Stimulated activated CD4-positive, alpha-beta T cell treated with anti-CD3 and anti-CD28 coated beads, Interleukin-15, amount 100 ng/mL, for 1 hour (primary cell): ENCODE measurements at places on chromosomes 2 and 18.

GRCh38 chr18:34918856-34919255, 122.4 kb upstream of the MAPRE2 start:
- DNase-seq, result no peak

GRCh38 chr2:105885456-105885855, 140.7 kb downstream of the NCK2 start:
- no peak for DNase-seq

- no peak for DNase-seq
Measured at GRCh38 chr2:54577944-54578647, 122.0 kb downstream of the SPTBN1 start.

- no peak for DNase-seq
Measured at GRCh38 chr2:58042486-58042970, 4.1 kb upstream of the VRK2 start.

GRCh38 chr2:147487286-147487977, 357.4 kb upstream of the ACVR2A start:
- no peak for DNase-seq

- no peak for DNase-seq
Measured at GRCh38 chr2:28155086-28155485, 237.6 kb upstream of the FOSL2 start.

DNA sequence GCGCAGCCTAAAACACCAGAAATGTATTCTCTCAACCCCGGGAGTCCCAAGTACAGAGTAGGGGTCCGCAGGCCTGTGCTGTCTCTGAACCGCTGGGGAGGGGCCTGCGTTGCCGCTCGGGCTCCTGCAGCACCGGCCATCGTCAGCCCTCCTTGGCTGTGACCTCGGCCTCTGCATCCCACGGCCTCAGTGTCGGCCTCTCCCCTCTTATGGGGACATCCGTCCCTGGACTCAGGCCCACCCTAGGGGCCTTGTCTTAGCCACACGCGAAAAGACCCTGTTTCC, 50.5 kb downstream of the KCNG2 start:
- no peak for DNase-seq

GRCh38 chr2:231052494-231053451, 3.9 kb upstream of the PSMD1 start:
- DNase-seq, result peak; percentile 72

GRCh38 chr2:101802329-101802728, 104.8 kb downstream of the MAP4K4 start:
- DNase-seq, result no peak

GRCh38 chr2:4979111-4979510, 713.1 kb upstream of the SOX11 start:
- DNase-seq, result no peak

DNA sequence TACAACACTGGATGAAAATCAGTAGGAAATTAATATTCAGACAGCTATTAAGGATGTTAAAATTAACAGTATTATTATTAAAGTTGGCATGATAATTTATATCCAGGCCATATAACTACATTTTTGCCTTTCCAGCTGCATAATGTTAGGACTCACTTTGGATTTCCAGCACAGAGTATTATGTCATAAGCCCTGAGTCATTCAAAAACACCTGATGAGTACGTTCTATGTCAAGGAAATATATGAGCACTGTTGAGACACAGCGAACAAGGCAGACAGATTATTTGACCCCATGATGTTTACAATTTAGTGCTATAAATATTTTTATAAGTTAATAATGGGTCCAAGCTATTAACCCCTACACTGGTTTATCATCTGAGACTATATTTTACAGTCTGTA, 59.8 kb upstream of the RIT2 start:
- no peak for DNase-seq

DNA sequence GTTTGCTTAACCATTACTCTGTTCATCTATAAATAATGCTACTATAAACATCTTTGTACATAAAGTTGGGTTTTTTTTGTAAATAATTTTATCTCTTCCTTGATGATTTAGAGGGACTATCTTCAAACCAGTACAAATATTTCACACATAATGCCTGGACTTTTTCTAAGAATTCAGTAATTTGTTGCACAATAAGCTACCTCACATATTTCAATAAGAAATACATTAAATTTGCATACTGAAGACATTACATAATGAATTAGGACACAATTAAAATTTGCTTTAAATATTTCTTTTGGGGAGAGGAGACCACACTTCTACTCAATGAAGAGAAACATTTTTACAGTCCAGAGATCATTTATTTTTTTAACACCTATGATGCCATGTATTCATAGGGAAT, 7.2 kb upstream of the ROCK1 start:
- no peak for DNase-seq

DNA sequence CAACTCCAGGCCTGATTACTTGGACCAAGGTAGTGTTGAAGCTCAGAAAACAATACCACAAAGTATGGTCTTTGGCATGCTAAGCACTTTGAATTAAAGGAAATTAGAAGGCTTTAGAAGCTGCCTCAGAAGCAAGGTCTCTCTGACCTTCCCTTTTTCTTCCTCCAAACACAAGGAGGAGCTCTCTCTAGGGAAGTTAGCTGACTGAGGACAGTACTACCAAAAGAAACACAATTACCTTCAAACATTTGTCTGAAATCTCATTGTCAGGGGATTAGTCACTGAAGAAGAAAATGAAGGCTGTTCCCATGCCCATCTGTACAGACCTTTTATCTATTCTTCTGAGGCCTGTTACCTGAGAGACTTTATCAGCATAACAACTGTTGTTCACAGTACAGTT, 279.3 kb downstream of the CDH20 start:
- DNase-seq, result no peak

DNA sequence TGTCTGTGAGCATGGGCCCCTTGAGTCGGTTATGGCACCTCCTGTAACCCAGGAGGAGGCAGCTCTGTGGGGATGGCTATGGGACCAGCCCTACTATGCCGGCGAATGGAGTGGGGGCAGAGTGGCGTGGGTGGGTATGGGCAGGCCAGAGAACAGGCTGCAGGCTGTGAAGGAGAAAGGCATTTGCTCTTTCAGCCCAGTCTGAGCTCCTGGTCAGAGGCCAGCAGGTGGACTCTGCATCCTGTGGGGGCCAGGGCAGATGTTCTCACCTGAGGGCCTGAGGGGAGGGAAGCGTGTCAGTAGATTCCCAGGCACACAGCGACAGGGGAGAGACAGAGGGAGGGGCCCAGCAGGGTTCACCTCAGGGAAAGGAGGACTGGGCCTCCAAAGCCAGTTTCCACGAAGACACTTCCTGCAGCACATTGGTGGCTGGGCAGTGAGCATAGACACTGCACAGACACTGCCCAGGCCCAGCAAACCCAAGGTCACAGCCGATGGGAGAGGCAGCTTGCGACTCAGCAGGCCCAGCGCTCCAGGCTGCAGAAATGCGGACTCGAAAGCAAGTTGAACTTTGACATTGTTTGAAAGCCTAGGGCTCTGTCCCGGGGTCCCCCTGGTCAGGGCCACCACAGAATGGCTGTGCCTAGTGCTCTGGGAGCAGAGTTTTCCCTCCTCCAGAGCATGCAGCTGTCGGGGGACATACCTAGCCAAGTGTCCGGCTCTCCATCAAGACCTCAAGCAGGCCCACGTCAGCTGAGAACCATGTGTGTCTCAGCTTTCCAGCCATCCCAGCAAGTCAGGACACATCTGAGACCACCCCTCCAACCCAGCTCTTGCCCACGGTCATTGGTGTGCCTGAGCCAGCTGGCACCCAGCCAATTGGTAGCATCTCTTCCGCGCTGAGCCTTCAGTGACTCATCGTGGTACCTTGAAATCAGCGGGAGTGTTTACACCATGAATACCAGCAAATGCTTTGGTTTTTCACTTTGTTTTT, 53.8 kb downstream of the TGOLN2 start:
- no peak for DNase-seq

GRCh38 chr18:63604791-63605567, 17.8 kb downstream of the SERPINB13 start:
- DNase-seq, result no peak

DNA sequence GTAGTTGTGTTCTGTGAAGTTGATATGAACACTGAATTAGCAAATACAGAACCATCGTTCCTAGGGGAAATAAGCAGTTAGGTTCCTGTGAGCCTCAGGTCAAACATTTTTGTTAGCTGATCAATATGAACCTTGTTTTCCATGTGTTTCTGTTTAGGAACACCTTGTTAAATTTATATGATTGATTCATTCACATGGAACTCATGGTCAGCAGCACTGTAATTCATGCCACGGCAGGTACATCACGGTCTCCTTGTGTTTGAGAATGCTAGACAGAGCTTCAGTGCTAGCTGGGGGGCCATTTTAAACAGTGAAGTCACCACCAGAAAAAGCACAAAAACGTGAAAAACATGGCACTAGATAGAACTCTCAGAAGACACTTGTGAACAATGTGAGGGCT, 62.2 kb downstream of the MYCN start:
- DNase-seq, result no peak

GRCh38 chr2:200422532-200423261, 87.2 kb downstream of the KCTD18 start:
- DNase-seq, result no peak
